Activated CD8-positive, alpha-beta memory T cell treated with anti-CD3 and anti-CD28 coated beads for 4 hours (primary cell): ENCODE measurements at places on chromosomes 6 and 20.

DNA sequence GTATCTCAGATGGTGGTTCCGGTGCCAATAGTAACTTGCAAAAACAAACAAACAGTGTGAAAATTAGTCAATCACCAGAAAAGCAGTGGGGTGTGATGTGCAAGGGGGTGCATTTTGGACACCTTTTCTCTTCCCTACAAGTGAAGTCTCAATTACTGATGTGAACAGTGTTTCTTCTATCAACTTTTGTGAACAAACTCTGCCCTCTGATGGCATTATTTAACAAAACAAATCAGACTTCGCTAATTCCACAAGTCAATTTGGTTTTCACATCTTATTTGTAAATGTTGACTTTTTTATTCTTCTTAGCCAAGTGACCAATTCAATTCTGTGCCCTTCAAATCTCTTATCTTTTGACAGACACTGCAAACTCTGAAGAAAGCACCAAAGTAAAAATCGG, 212.2 kb downstream of the UST start:
- no peak for DNase-seq

DNA sequence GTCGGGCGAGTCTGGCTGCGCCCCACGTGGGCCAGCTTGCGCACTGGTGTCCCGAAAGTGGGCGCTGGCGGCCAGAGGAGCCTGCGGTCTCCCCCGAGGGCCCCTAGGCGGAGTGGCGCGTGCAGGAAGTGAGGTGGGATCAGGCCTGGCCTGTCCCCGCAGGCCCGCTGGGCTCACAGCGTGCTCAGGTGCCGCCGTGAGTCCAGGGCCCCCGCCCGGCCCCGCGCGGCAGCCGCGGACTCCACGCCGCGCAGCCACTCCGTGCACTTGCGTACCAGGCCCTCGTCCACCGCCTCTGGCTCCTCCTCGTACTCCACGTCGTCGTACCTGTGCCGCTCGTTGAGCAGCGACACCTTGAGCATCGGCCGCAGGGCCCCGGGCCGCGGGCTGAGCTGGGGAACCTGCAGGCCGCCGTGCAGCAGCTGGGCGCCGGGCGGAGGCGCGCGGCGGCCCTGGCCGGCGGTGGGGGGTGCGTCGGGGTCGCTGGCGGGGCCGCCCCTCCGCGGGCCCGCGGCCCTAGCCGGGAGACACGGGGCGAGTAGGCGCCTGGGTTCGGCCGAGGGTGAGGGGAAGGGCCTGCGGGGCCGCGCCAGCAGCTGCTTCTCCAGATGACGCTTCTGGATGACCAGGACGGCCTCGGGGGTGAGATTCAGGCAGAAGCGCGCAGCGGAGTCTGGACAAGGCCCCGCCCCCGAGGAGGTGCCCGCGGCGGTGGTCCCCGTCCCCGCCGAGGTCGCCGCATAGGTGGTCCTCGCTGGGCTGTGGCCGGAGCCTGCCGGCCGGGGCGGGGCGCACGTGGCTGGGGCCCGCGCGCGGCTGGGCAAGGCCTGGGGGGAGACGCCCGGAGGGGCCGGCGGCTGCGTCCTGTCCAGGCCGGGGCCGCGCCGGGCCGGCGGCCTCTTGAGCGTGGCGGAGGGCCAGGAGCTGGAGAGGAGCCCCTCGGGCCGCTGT, 835 bp downstream of the PRR18 start:
- DNase-seq, result no peak

- no peak for DNase-seq
Observed at GRCh38 chr20:45039475-45039820, 61.5 kb downstream of the KCNS1 start.

GRCh38 chr6:116766506-116767176, 1.1 kb upstream of the FAM162B start:
- DNase-seq, result no peak

GRCh38 chr6:40962241-40962640, 76.8 kb downstream of the UNC5CL start:
- no peak for DNase-seq

- DNase-seq, result no peak
Observed at GRCh38 chr20:63268256-63268655, 4.4 kb upstream of the ARFGAP1 start.

GRCh38 chr20:41627001-41627495, 8.9 kb upstream of the CHD6 start:
- no peak for DNase-seq
